Activated T-cell treated with anti-CD3 and anti-CD28 coated beads for 4 hours (primary cell): ENCODE measurements at places on chromosomes 2 and 18.

- DNase-seq = no peak
Measured at GRCh38 chr18:62751341-62751821, 36.0 kb downstream of the PHLPP1 start.

DNA sequence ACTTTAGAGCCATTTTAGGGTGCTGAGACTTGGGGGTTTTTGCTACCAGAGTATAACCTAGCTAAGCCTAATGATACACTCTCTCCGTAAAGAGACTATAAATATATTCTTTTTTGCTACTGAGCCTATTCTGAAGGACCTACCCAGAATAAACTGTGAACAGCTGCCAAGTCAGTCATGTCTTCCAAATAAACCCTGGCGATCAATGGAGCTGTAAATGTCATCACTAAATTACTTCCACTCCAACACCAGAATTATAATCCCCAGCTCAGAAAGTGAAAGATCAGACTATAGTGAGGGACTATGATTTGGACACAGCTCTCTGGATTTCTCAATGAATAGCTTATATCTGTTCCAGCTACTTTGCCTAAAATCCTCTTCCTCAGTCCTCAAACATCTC is 178.9 kb downstream of the METTL4 start:
- DNase-seq = no peak

- DNase-seq = no peak
Measured at GRCh38 chr2:101571951-101572350, 97.0 kb upstream of the RFX8 start.

DNA sequence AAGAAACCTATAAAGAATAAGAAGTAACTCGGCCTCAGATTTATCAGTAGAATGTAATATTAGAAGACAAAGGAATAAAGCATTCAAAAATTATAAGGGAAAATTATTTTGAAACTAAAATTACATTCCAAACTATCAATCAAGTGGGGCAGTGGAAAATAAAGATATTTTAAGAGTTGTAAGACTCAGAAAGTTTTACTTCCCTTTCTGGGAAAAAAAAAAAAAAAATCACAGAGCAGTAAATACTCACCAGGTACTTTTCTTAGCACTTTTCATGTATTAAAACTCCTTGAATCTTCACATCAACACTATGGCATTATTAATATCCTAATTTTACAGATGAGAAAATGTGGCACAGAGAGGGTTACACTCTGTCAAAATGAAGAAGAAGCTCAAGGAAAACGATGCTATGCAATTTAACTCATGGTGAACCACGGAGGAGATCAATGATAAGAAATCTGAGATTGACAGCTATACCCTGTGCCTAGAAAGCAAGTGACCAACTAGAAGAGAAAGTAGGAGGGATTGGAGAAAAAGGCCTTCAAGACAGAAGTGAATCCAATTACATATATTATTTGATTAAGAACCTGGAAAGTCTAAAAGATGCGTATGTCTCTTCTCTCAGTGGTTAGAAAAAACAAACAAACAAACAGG is 238.9 kb upstream of the ID2 start:
- no peak for DNase-seq

DNA sequence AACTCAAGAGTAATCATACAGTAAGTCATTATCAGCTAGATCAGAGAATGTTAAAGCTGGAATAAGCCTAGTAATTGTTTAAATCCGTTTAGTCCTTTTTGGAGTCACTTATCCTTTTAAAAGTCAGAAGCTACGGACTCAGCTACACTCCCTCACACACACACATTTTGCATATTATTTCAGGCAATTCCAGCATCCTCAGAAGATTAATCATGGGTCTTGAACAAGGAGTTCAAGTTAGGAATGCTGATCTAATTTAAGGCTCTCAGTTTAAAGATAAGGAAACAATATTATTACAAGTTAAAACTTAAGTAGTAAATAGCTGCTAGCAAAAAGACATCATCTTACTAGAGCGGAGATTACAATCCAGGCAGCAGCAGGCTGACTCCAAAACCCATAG is 74.3 kb downstream of the GTF3C3 start:
- DNase-seq = no peak

DNA sequence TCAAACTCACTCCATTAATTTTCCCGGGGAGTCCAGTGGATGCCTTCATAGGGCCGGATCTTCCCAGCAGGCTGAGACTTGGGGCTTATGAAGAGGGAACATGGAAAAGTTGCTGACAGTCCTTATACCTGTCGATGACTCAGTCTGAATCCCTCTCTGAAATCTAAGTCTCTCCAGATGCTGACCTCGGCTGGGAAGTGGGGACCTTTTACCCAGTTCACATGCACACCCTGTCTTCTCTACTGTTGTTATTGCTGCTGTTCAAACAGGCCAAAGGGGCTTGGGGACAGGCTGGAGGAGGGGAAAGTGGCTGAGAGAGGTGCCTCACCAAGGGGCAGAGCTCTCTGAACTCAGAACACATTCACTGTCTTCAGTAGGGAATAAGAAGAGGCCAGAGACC is 4.1 kb upstream of the TNP1 start:
- no peak for DNase-seq

- no peak for DNase-seq
Measured at GRCh38 chr2:27203741-27204140, 8.1 kb upstream of the ATRAID start.

DNA sequence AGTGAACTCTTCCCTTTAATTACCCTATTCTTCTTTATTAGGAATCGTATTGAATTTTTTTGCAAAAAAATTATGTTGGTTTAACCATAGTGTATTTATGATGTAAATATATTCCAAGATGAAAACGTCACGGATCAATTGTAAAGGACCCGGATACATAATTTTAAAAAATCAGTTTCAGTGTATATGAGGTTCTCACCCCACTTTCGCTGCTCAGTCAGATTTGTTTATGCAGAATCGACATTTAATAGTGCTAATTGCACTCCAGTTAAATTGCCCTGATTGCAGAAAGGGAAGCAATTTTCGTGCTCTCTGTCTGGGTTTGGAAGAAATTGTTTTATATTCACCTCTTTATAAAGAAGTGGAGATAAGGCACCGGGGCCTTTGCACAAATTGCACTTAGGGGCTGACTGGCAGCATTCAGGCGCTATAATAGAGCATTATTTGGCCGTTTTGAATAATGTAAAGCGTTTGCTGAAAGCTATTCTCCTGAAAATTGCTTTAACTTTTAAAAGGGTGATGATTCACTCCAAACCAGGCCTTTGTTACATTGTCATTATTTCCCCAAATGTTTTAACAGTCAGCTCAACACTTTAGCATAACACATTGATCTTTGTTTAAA is 3.0 kb upstream of the SP9 start:
- DNase-seq = no peak

DNA sequence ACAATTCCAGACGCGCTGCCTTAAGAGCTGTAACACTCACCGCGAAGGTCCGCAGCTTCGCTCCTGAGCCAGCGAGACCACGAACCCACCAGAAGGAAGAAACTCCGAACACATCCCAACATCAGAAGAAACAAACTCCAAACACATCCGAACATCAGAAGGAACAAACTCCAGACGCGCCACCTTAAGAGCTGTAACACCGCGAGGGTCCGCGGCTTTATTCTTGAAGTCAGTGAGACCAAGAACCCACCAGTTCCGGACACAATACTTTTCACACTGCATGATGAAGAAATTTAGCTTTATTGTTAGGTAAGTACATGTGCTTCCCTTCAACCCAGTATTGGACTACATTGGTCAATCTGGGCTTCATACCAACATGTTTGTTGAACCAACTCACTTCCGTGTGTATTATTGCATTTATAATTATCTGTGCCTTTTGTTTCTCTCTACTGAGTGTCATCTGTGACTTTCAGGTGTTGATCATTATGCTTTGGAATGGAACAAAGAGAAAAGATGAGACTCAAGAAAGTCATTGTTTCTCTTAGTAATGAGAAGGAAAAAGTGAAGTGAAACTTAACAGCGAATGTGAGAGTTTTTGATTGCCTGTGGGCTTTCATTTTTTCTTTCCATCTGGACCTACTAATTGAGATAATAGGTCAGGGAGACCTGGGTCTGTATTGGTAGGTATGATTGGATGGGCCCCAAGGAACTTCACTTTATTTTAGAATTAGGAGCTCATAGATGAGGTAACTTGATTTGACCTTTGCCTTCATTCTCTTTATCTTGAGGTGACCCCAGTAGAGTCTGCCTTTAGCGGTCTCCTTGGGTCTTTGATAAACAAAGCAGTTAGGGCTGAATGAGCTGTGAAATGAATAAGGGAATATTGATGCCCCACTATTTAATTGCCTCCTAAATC is 76.1 kb upstream of the CAVIN2 start:
- no peak for DNase-seq

- no peak for DNase-seq
Measured at GRCh38 chr2:236610991-236611821, 41.6 kb downstream of the ACKR3 start.

- DNase-seq = no peak
Measured at GRCh38 chr2:71333619-71334018, 2.0 kb downstream of the ZNF638 start.

- DNase-seq = no peak
Measured at GRCh38 chr18:46772357-46772756, 15.5 kb upstream of the ST8SIA5 start.

DNA sequence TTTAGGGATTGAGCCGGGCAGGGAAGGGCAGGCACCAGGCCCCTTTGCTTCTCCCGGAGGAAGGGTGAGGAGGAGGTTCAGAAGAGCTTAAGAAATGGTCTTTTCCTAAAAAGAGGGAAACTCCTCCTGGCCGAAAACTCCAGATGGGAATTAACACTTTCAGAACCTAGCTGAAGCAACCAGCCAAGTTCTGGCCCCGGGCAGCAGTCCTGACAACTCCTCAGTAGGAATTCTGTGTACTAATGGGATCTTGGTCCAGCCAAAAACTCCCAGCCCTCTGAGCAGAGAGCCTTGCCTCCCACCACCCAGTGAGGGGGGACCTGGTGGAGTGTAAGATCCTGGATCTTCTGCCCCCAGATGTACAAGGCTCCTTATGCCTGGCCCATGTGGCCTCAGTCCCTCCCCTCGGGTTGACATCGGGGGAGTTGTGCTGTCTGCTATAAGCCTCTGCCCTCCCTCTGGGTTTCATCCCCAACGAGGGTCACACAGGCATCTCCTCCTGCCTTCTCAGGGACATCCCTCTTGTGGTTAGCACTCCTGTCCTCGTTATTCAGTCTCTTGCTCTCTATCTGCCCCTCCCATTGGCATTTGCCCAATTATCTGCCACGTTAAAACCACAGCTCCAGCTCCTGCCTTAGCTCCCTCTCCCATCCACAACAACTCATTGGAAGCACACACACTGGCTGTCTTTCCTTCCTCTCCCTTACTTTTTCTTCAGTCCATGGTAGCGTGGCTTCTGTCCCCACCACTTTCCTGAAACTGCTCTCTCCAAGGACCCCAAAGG is 184.6 kb downstream of the CYP26B1 start:
- no peak for DNase-seq

DNA sequence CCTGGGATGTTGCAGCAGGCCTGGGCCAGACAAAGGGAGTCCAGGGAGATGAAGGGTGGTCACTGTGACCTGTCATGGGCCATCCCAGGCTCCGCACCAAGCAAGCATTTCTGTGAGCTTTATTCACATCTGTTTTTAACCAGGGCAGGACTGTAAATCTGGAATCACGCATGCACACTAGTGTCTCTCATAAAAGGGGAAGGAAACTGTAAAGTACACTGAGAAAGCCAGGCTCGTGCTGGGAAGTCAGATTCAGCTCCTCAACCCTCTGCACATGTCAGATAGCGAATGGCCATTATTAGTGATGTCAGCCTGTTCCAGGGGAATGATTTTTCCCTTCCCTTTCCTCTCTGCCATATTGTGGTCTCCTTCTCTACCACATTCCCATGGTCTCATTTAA is 818.6 kb upstream of the RAB6C start:
- DNase-seq = no peak

DNA sequence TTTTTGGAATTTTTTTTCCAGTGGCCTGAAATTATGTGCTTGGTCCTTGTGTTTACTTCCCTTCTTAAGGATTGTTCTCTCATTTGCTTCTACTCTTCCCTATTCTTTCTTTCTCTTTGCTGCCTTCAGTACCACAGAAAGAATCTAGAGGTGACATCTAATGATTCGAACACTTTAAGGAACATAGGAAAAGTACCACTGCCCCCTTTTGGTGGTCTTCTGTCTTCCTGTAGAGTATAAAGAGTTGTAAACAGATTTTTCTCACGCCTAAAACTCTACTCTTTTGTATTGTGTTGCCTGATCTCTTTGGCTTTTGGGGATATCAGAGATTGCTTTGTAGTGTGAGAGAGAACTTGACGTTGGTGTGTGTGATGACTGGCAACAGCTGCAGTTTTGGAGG is 7.0 kb upstream of the SCTR start:
- no peak for DNase-seq

DNA sequence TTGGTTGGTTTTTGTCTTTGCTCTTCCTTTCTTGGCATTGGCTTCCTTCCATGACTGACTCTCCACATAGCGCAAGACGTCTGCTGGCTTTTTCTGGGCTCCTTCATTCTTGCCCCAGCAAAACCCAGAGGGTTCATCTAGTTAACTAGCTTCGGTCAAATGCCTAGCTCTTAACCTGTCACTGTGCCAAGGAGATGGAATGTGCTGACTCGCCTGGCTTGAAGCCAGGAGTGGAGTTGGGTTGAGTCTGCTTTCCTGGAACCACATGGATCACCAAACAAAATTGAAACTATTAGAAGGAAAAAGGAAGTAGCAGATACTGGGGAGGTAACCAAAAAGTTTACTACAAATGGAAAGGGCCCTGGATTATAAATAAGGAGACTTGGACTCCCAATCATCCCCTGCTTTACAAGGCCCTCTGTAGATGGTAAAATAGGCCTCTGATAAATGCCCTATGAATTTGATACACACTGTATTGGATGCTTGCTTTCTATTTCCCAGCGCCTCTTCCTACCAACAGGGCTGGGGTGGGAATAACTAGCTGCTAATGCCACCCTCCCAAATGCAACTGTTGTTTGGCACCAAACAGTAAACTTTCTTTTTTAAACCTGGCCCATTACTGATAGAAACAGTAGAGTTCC is 11.3 kb downstream of the MALT1 start:
- DNase-seq = no peak

DNA sequence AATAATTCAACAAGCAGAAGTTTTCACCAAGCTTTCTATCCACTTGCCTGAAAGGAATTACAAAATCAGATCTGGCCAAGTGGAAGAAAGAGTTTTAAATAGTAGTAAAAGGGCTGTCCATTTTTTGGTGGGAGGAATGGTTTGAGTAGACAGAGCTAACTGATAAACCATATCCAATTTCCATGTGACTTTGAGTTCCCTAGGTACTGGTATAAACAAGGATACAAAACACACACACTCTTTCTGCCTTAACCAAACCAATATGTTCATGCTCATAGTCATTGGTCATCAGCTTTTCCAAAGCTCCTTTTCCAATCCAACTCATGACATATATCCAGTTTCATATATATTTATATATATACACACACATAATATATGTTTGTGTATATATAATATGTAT is 49.5 kb upstream of the REL start:
- DNase-seq = no peak

DNA sequence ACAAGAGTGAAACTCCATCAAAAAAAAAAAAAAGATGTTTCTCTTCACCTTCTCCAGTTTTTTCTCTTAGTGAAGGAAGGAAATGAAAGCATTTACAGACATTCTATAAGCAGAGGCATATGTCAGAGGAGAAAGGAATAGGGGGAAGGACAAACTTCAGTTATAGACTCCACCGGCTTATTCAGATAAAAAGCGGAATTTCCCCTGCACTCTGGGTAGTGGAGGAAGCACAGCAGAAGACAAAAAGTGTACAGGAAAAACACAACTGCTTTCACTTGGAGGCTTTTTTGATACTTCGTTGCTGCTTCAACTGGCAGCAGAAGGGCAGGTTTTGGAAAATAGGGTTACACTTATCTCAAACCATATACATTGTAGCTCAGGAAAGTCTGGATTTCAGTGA is 3.2 kb upstream of the MGAT4A start:
- DNase-seq = no peak

- no peak for DNase-seq
Measured at GRCh38 chr2:233265899-233266431, 14.5 kb downstream of the ATG16L1 start.
